ENCODE measurements at places on chromosomes 3 and 15. TPM values are rescaled to one million over a fixed set of nuclear protein-coding genes. Genes with fewer than 3 reads are reported as not detected.
A peak's percentile ranks its signal among the peaks of the same experiment; 100 is the strongest.

DNA sequence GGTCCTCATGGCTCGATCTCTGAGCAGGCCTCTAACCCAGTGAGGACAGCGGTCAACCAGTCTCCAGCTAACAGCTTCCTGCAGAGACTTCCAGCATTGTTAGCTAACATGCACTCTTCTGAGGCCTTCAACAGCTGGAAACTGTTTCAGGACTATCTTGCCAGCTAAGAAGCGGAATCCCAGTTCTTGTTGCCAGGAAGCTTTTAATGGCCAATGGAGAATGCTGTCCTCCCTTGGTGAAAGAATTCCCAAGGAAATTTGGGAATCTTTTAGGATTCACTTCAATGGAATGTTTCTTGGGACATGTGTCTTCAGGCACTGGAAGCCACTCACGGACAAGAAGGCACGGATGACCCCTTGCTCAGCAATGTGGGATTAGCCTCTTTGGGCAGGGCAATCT lies 91.7 kb downstream of the CEMIP start:
- H3K36me3 ChIP-seq: no peaks in the 10 kb centered on the region
- no peak overlapping the region for H3K4me3 ChIP-seq
- H3K27me3 ChIP-seq: no peaks in the 10 kb centered on the region
- H3K27ac ChIP-seq: no peak overlapping the region
- peaks cover 3% of the 10 kb centered on the region for H3K4me1 ChIP-seq
- no peak for DNase-seq

The STAC gene
- 0.85 TPM for total RNA-seq

DNA sequence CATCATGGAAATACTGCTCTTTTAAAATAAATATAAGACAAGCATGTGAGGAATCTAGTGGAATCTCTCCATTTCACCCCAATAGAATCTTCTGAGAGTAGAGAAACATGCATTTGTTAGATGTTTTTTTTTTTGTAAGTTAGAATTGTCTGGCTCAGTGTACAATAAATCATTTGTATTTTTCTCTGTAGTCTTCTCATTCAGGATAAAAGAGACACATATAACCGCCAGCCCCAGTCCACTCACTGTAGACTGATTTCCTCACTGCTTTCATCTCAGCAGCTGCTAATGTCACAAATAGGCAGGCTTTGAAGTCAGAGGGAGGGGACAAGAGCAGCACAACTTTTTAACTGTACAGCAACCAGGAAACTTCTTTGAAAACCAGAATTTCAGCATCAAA lies 140.2 kb upstream of the RBMS3 start:
- no peak for DNase-seq
- H3K36me3 ChIP-seq: no peaks in the 10 kb centered on the region
- H3K27ac ChIP-seq: no peak overlapping the region
- H3K27me3 ChIP-seq: no peaks in the 10 kb centered on the region

DNA sequence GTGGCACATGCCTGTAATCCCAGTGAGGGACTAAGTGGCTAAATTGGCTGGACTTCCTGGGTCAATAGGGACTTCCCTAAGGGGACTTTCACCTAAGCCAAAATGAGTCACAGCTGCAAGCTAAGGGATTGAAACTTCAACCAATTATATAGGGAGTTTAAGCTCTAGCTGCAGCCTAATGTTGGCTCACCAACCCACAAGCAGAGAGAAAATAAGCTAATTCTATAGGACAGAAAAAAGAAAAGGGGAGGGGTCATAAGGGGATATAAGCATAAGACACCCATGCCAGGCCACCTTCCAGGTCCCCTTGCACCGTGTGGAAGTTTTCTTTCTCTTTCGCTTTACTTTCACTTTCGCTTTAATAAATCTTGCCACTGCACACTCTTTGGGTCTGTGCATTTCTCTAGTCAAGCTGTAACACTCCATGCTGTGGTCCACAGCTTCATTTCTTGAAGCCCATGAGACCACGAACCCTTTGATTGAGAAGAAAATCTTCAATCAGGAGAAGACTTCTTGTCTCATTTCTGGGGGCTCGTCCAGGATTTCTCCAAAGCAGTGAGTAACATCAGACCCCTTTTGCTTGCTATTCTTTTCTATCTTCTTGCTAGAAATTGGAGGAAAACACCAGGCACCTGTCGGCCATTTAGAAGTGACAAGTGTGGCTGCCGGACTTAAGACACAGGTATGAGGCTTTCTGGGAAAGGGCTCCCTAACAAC lies 192.3 kb downstream of the IGSF11 start:
- H3K27ac ChIP-seq: no peak overlapping the region
- H3K4me1 ChIP-seq: no peaks in the 10 kb centered on the region
- no peak overlapping the region for H3K4me3 ChIP-seq

- no peak overlapping the region for H3K27ac ChIP-seq
- DNase-seq: no peak
- no peaks in the 10 kb centered on the region for H3K27me3 ChIP-seq
Measured at GRCh38 chr15:85702321-85703101, 92.2 kb downstream of the KLHL25 start.

The C2CD4B gene
- total RNA-seq: 0.92 TPM

DNA sequence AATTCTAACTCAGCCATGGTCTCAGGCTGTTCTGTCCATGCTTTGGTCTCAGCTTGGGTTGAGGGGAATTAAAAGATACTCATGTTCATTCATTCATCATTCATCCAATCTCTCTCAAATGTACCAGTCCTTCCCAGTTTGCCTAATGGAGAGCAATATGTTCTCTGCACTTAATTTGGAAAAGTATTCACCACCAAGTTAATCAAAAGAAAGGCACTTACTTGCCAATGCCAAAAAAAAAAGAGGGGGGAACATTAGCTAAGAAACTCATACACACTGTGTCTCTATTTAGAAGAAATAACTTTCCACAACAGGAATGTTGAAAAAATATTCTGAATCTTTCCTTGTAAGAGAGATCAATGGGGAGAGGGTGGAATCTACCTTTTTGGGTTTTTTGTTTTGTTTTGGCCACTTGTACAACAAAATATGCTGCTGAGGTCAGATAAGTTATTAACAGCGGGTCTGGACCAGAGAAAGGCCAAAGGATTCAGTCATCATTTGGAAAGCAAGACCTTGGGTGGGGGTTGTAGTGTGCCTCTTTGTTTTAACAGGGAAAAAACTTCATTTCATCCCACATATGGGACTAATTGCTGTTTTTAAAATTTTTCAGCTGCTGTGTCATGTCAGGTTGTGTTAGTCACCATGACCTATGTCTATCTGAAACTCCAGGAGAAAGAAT lies 152.3 kb downstream of the FBN1 start:
- no peak overlapping the region for H3K4me3 ChIP-seq
- no peak for DNase-seq
- no peaks in the 10 kb centered on the region for H3K27me3 ChIP-seq
- no peaks in the 10 kb centered on the region for H3K36me3 ChIP-seq
- H3K27ac ChIP-seq: peak overlapping the region; percentile 16

DNA sequence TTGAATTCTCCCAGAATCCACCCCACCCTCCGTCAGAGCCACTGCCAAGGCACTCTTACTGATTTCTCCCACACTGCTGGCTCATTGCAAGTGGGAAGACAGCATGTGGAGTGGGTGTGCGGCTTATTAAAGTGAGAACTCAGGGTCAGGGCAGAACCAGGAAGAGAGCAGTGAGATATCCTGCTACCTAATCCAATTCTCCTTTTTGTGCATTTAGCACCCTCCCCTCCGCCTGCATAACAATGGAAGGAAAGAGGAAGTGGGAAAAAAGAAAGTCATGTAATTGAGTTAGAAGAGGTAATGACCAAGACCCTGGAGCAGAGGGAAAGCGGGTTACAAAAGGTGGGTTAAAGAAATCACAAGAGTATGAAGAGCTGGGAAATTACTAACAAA lies 27.8 kb upstream of the PIK3CB start:
- no peak for DNase-seq
- H3K27ac ChIP-seq: no peak overlapping the region
- no peaks in the 10 kb centered on the region for H3K36me3 ChIP-seq
- H3K27me3 ChIP-seq: no peaks in the 10 kb centered on the region
- H3K4me1 ChIP-seq: peaks cover 2% of the 10 kb centered on the region

DNA sequence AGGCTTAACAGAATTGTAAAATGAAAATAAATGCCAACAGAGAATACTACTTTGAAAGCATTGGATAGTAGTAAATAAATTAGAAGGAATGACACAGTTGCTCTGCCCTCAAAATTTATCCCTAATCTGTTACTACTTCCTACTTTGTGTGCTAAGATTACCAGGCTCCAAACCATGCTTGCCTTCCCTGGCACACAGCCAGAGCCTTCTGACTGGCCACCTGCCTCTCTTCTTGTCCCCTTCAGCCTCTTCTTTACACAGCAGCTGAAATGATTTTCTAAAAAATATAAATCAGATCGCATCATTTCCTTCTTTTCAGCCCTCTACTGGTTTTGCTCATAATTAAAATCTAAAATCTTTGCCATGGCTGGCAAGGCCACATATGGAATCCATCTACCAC lies 334.1 kb downstream of the FHIT start:
- no peak overlapping the region for H3K27ac ChIP-seq
- no peak overlapping the region for H3K4me3 ChIP-seq
- DNase-seq: no peak
- no peaks in the 10 kb centered on the region for H3K27me3 ChIP-seq
- no peaks in the 10 kb centered on the region for H3K4me1 ChIP-seq
- H3K36me3 ChIP-seq: no peaks in the 10 kb centered on the region

DNA sequence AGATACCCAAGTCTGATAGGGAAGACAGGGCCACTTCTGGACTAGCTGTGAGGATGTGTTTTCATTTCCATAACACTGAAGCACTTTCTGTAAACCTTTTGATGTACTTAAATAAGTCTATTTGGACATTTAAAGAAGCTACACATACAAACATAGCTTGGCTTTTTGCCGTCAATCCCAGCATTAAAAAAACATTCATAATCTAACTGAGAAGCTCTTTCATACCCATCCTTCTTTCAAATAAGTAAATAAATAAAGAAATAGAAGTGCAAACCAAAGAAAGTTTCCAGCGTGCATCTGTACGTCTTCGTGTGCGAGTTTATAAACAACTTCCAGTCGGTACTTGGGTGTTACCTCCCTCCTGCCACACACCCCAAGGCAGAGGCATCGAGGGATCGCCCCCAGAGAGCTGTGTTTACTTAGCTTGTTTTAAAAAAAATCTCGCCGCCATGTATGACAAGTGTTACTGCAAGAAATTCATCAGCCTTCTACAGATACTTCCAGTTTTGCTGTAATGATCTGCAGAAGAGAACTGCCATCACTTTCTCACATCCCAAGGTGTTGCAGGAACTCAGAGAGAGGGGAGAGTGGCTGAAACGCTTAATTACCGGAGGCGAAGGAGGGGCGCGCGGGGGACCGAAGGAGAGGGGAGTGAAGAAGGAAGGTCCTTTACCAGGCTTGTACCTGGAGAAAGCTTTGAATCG lies 9.0 kb upstream of the MEIS2 start:
- H3K27me3 ChIP-seq: no peaks in the 10 kb centered on the region
- DNase-seq: no peak
- no peak overlapping the region for H3K27ac ChIP-seq
- no peaks in the 10 kb centered on the region for H3K36me3 ChIP-seq
- H3K4me1 ChIP-seq: no peaks in the 10 kb centered on the region

DNA sequence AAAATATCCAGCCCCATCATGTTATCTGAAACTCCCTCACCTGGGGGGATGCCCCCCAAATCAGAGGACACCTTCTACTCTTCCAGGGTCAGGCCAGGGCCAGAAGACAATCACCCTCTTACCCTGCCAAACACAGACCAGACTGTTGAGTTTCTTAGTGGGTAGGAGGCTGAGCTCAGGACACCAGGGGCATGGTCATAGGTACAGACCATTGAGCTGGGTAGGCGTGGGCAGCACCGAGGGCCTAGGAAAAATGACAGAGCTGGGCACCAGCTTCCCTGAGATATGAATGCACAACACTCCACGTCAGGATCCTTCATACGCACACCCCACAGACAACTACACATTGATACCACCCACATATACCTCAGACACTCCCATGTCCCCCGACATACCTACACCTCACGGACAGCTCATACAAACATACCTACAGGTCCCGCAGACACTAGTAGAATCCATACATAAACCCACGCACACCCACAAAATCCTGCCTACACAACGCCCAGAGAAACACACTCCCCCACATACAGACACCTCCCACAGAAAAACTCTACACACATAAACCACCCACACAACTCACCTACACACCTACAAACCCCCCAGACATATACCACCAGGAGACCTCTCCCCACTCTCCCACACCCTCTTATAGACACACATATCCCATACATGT lies 11.8 kb downstream of the AP3B2 start:
- no peaks in the 10 kb centered on the region for H3K27me3 ChIP-seq
- H3K4me1 ChIP-seq: no peaks in the 10 kb centered on the region
- no peak for DNase-seq
- H3K4me3 ChIP-seq: no peak overlapping the region
- H3K27ac ChIP-seq: no peak overlapping the region

The EHHADH gene
- 5.4 TPM for total RNA-seq

The PTH1R gene
- 14.8 TPM for total RNA-seq

DNA sequence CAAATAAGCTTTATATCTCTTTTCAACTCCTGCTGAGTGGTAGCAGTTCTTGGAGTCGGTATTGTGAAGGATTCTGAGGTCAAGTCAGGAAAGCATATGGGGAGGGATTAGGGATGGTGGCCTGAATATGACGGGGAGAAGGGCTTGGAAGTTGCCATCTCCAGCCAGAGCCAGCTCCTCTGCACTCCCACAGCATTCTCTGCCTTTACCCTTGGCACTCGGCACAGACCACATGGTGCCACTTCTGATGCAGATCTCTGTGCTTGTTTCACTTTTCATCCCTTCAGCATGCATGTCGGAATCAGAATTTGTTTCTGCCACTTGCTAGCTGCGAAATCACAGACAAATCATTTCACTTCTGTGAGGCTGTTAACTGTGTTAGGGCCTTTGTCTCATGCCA lies 52.5 kb downstream of the RAB11A start:
- no peak overlapping the region for H3K4me3 ChIP-seq
- no peaks in the 10 kb centered on the region for H3K27me3 ChIP-seq
- no peaks in the 10 kb centered on the region for H3K36me3 ChIP-seq
- no peak overlapping the region for H3K27ac ChIP-seq
- DNase-seq: no peak
- H3K4me1 ChIP-seq: peaks cover 3% of the 10 kb centered on the region

- no peak overlapping the region for H3K27ac ChIP-seq
- no peak overlapping the region for H3K4me3 ChIP-seq
- no peaks in the 10 kb centered on the region for H3K36me3 ChIP-seq
- H3K4me1 ChIP-seq: no peaks in the 10 kb centered on the region
- no peaks in the 10 kb centered on the region for H3K27me3 ChIP-seq
- DNase-seq: no peak
Measured at GRCh38 chr3:38334142-38335055, 12.2 kb upstream of the XYLB start.

GRCh38 chr3:144900366-144900765 lies 928.7 kb downstream of the DIPK2A start:
- H3K4me3 ChIP-seq: no peak overlapping the region
- H3K27me3 ChIP-seq: no peaks in the 10 kb centered on the region
- peaks cover under 1% of the 10 kb centered on the region for H3K4me1 ChIP-seq
- DNase-seq: no peak

DNA sequence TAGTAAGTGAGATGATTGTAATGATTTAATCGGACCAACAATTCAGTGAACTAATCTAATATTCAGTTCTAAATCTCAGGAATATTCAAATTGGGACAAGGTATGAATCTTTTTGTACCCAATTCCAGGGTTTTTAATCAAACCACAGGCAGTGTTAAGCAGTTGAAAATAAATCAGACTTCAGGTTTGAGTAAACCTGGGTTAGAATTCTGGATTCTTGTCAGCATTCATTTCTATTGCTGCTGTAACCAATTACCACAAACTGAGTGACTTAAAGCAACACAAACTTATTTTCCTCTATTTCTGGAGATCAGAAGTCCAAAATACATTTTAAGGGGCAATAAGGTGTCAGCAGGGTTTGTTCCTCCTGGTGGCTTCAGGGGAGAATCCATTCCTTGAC lies 208.4 kb upstream of the ZPLD1 start:
- H3K4me3 ChIP-seq: no peak overlapping the region
- H3K27ac ChIP-seq: no peak overlapping the region
- H3K27me3 ChIP-seq: no peaks in the 10 kb centered on the region
- H3K4me1 ChIP-seq: no peaks in the 10 kb centered on the region

The POLQ gene
- 0.11 TPM for total RNA-seq

Data from ovary (tissue), 10 donors.